ENCODE measurements at places on chromosomes 13 and 19.

- DNase-seq = no peak
Observed at GRCh38 chr19:51652266-51652665, 5.6 kb upstream of the SIGLEC14 start.

- DNase-seq = no peak
Observed at GRCh38 chr19:18041054-18041453, 33.1 kb downstream of the ARRDC2 start.

- DNase-seq = no peak
Observed at GRCh38 chr19:46974181-46974580, 45.5 kb upstream of the NPAS1 start.

- DNase-seq = no peak
Observed at GRCh38 chr13:108496362-108497210, 132.8 kb upstream of the MYO16 start.

DNA sequence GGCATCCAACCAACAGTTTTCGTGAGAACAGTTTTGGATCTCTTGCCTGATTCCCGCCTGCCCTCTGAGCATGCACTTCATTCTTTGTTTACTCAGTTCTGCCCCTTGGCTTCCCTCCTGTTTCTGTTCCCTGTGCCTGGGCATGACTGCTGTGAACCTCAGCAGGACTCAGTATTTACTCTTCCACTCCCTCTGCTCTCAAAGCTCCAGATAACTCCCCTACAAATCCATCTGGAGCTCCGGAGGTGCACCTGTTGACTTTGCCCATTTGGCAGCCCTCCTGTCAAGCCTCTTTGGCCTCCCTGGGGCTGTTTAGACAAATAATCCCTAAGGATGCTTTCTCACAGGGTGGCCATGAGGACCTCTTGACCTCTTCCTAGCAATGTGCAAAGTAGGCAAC is 34.2 kb upstream of the ARGLU1 start:
- DNase-seq = no peak

- DNase-seq = no peak
Observed at GRCh38 chr19:3963458-3964255, 7.2 kb downstream of the DAPK3 start.

- DNase-seq = peak; percentile 88
Observed at GRCh38 chr19:45670670-45671453, 2.8 kb downstream of the GIPR start.

DNA sequence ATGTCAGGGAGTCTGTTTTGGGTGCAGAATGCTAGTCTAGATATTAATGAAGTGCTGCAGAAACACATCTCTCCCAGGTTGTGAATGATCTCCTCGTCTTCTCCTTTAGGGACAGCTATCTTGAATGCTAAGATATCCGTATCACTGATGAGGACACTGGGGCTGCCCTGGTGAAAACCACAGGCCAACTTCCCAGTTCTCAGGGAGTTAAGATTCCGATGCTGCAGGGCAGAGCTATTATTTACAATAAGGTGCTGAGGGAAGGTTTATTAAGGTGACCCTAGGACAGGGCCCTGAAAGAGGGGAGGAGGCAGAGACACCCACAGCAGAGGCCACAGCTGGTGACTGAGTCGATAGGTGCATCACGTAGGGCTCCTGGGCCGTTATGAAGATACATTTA is 66.1 kb downstream of the TNFRSF19 start:
- DNase-seq = no peak

GRCh38 chr13:20301403-20302071 is 69.4 kb upstream of the GJB6 start:
- DNase-seq = no peak

DNA sequence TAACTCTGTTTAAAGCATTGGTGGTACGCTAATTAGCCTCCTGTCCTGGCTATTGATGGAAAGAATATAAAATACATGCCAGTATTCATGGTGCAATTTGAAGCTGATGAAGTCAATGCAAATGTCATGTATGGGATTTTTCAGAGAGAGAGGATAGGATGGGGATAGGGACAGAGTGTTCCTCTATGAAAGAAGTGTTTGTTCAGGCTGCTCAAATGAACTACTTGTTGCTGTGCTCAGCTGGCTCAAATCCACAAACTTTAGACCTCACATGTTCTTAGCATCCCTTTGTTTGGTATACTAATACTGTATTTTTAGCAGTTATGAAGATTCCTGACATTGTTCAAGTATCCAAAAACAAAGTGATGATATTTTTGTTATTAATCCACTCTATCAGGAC is 116.5 kb downstream of the SLITRK1 start:
- no peak for DNase-seq

- no peak for DNase-seq
Observed at GRCh38 chr19:13841962-13842290, 35.0 kb upstream of the NANOS3 start.

DNA sequence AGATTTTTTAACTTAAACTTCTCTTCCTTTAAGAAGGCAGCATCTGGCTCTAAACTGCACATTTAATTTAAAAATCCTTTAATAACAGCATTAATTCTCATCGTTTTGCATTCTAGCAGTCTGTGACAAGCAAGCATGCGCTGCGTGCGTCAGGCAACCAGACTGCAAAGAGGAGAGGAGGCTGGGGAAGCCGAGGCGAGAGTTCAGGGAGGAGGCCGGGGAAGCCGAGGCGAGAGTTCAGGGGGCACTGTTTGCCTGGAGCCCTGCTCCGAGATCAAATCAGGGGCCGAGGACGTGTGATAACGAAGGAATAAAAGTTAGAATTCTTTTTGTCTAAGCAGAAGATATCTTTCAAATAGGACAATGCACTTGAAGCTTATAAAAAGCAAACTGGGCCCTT is 435.7 kb downstream of the EFNB2 start:
- DNase-seq = no peak

GRCh38 chr19:33404506-33405253 is 31.2 kb downstream of the CEBPG start:
- DNase-seq = no peak

DNA sequence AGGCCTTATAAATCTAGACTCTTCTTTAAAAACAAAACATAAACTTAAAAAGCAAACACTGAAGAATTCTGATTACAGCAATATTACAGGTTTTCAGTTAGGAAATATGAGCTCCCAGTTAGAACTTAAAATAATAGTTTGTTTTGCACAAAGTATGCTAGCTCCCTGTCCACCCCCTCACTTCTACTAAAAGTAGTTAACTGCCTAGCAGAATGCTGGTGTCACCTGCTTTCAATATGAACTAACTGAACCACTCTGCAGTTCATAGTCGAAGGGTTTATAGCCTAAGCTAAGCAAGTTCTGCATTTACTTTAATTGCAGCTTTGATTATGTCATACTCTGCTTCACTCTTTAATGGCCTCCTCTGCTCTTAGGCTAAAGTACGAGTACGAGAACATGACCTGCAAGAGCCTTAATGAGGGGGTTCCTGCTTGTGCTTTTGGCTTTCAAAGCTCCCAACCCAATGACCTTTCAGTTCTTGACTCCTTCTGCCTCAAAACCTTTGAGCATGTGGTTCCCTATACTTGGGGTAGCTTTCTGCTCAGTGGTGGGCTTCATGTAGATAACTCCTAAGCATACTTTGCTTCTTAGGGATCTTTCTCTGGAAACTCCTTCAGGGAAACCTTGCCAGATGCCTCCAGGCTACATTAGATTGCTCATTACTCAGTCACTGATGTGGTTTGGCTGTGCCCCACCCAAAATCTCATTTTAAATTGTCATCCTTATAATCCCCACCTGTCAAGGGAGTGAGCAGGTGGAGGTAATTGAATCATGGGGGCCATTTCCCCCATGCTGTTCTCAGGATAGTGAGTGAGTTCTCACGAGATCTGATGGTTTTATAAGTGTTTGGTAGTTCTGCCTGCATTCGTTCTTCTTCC is 278.9 kb upstream of the ARGLU1 start:
- DNase-seq = peak; percentile 18

GRCh38 chr13:34153428-34154180 is 335.7 kb downstream of the RFC3 start:
- no peak for DNase-seq

DNA sequence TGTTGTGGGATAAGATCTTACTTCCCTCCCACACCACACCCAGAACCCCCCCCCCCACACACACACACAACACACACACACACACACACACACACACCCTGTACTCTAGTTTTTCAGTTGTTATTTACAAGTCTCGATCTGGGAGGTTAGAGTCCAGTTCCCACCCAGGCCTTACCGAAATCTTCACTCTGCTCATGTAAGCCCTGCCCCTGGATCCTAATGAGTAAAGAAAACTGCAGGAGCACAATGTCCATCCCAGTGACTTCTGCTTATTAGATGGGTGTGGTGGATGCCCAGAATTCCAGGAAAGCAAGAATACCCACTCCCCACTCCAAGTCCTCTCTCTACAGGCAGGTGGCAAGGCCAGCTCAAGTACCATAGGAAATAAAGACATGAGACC is 23.0 kb downstream of the STARD13 start:
- no peak for DNase-seq

DNA sequence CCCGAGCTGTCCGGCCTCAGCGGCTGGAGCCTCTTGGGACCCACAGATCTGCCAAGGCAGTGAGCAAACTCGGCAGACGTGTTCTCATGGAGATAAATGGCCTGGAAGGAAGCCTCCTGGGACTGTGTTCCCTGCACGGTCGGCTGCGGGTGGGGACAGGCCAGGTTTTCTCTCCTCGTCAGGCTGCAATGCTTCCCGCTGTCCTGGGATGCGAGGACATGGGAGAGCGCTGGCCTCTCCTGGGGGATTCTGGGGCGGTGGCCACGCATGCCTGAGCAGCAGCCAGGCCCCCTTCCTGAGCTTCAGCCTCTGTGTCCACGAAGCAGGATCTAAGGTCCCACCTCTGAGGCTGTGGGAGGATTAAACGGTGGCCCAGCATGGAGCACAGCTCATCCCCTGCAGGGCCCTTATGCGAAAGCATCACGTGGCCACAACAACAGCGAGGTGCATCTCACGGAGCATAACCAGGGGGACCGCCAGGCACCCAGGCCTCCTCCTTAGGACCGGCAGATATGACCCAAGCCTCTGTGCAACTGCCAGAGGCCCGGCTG is 21.2 kb upstream of the C13orf46 start:
- no peak for DNase-seq

DNA sequence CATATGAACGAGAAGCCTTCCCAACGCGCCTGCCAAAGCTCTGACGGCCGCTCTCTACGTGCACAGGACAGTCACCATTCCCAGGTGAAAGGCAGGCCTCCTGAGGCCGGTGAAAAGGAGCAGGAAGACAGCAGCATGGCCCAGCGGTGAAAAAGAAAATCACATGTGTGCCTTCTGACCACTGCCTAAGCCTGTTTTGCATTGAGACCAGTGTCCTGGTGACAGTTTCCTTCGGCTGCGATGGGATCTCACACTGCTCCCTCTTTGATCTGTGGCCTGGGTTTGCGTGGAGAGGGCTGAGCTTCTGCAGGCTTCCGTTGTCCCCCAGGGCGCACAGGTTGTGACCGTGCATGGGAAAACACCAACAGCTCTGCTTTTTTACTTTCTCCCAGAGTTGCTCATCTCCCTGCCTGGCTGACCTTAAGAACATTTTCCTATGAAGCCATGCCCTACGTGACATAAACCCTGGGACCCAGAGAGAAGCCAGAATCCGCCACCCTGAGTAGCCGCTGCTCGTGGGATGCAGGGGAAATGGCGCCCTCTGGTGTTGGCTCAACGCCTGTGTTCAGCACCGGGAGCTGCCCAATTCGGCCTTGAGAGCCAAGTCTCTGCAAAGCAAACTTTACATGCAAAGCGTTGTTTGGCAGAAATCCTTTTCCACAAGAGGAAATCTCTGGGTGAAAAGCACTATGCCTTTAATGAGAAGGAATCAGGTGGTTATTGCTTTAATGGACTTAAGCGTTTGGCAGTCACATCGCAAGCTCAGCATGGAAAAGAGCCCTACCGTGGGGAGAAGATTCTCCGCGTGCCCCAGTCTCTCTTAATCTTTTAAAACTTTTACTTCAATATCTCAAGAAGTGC is 112.2 kb upstream of the GPR12 start:
- peak; percentile 44 for DNase-seq

GRCh38 chr19:28019901-28020300 is 1193.0 kb downstream of the UQCRFS1 start:
- no peak for DNase-seq

- DNase-seq = no peak
Observed at GRCh38 chr13:48749144-48749543, 95.4 kb downstream of the CYSLTR2 start.

GRCh38 chr13:24226762-24227161 is 66.2 kb downstream of the SPATA13 start:
- no peak for DNase-seq

DNA sequence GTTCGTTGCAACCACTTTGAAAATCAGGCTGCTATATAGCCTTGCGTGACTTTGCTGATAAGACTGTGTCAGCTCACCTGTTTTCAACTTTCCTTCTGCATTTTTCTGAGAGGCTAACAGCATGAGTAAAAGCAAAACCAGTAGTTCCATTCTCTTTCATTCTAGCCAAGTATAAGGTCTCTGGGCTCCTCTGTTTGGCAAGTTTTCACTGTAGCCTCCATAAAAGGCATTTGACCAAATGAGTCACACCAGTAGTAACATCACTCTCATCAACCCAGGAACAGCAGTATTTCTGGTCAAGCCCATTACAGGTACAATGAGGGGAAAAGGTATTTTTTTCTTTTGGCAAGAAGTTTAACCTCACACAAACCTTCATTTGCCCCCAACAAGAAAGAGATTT is 1149.8 kb upstream of the MIR17HG start:
- no peak for DNase-seq

GRCh38 chr19:53624771-53625545 is 6.8 kb upstream of the DPRX start:
- no peak for DNase-seq

DNA sequence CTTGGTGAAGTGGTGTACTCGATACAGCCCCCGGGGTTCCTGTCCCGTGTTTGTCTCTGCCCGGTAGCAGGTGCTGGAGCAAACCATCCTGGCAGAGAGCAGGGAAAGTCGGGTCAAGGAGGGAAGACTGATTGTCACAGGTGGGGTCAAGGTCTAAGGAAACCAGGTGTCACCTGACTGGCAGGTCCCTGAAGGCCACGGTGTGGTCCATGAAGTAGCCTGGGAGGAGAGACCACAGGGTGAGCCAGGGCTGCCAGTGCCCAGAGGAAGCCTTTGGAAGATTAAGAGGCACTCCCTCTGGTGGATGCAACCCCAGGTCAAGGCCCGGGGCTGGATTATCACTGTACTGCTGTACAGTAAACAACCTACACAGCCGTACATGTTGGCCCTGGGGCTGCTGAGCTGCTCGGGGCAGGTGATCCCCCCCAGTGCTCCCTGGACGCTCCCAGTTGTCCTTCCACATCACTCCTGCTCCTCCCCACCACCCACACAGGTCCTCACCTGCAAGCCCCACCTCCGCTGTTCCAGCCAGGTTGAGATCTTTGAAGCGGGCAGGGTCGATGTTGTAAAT is 6.0 kb upstream of the CCER2 start:
- peak; percentile 65 for DNase-seq

All from SW480 (cell line).